Spinal cord (tissue), 10 donors: ENCODE measurements at places on chromosomes 2 and 18.
A peak's percentile ranks its signal among the peaks of the same experiment; 100 is the strongest.

DNA sequence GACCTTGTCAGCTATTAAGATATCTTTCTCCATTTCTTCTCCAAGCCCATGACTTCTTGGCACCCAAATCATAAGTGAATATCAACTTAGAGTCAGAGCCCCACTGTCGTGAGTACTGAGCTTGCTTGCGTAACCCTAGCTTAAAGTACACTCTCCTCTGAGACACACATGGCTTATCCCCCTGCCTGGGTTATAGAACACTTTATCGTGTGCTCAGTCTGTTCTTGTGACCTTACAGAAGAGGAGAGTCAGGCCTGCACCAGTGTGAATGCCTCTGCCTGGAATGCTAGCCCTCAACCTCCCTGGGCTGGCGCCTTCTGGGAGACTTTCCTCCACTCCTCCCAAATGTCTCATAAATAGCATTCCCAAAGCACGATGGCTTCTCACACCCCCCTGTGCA lies 79.3 kb downstream of the CEP192 start:
- DNase-seq, result no peak

GRCh38 chr2:69618362-69618761 lies 25.2 kb downstream of the AAK1 start:
- DNase-seq, result no peak

- no peak for DNase-seq
Observed at GRCh38 chr2:113068706-113069485, 1.1 kb downstream of the IL1F10 start.

GRCh38 chr2:194819367-194819766 lies 837.7 kb upstream of the SLC39A10 start:
- peak; percentile 2 for DNase-seq

DNA sequence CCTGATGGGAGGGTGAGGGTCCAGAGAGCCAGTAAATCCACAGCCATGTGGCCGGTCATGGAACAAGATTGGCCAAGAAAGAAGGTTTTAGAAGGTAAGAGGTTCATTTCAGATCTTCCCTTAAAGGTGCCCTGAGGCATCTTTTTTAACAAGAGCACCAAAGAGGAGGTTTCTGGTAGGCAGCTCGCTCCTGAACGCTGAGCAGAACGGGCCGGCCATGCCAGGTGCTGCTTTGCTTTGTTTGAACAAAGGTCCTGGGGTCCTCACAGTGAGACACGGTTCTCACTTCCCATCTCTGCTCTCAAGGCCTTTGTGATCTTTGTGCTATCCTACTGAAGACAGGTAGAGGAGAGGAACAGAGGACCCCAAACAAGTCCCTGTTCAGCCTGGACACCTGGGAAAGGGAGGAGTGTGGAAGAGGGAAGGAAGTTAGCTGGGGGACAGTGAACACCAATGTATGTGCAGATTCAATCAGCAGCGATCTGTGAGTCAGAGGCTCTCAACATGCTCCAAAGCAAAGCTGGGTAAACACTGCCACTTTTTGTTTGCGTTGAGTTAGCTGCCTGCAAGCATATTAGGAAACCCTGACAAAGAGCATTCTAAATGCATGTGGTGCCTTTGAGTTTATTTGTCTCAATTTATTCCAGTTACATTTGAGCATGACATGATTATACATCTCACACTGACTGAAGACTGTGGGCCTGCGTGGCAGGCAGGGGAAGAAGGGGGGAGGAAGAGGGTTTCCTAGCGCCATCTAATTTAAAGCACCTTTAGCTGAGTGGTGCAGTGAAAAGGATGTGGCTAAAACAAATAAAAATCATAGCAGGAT lies 102.4 kb downstream of the ASB1 start:
- no peak for DNase-seq

DNA sequence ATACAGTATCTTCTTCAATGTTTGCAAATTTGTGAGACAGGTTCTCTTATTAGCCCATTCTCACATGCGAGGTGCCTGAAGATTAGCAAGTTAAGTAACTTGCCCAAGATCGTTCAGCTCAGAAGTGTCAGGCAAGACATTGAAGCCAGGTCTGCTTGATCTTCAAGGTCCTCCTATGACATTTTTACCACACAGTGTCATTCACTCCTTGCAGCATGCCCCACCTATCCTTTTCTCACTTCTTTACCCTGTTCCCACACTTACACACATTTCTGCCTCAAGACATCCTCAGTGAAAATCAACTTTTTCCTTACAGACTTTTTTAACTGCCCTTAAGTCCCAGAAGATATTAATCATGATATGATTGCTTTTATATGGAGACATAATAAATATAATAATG lies 73.8 kb downstream of the SCN2A start:
- DNase-seq, result no peak

GRCh38 chr2:175418224-175418835 lies 236.8 kb upstream of the ATP5MC3 start:
- no peak for DNase-seq

DNA sequence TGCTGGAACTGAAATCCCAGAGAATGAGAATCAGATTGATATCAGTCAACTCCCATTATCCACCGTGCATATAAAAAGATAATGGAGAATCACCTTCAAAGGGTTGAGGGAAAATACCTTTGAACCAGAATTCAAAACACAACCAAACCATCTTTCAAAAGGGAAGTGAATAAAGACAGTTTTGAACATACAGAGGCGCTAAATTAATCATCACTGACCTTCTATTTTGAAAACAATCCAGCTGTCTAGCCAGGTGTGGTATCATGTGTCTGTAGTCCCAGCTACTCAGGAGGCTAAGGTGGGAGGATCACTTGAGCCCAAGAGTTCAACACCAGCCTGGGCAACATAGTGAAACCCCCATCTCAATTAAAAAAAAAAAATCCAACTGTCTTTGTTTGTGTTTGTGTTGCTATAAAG lies 63.6 kb downstream of the TRABD2A start:
- DNase-seq, result no peak

DNA sequence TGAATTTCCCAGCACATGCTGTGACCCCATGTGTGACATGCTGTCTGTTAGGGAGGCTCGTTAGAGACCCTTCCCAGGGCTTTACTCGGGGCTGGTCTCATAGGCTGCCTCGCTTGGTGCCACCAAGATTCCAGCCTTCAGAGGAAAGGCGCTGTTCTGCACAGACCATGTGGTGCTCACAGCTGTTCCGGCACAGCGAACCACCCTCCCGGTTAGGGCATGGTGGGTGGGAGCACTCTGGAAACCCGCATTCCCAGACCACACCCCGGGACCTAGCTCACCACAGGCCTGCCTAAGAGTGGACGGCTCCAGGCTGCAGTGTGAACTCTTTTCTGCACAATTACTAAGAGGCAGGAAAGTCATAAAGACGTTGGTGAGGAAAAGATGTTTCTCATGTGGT lies 112.0 kb downstream of the MBP start:
- no peak for DNase-seq

- DNase-seq, result no peak
Observed at GRCh38 chr2:220837226-220837625, 734.9 kb downstream of the EPHA4 start.

DNA sequence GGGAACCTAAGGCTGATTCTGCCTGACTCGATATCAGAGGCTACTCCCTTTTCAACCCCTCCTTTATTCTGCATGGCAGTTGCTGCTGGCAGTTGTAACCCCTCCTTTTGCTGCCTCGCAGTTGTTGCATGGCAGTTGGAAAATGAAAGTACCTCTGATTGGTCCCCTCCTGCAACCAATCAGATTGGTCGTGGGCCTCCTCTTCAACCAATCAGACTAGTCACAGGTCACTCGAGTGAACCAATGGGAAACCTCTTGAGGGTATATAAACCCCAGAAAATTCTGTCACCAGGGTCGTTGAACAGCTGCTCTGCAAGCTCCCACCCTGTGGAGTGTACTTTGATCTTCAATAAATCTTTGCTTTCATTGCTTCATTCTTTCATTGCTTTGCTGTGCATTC lies 294.3 kb upstream of the SLC8A1 start:
- no peak for DNase-seq

DNA sequence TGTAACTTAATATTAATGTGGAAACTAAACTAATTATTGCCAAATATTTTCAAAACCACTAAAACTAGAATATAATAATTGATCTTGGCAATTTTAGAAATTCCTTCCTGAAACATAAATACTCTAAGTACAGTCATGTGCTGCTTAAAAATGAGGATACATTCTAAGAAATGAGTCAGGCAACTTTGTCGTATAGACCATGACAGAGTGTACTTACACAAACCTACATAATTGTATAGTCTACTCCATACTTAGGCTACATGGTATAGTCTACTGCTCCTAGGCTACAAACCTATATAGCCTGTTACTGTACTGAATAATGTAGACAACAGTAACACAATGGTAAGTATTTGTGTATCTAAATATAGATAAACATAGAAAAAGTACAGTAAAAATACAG lies 27.6 kb downstream of the FEZ2 start:
- DNase-seq, result no peak

DNA sequence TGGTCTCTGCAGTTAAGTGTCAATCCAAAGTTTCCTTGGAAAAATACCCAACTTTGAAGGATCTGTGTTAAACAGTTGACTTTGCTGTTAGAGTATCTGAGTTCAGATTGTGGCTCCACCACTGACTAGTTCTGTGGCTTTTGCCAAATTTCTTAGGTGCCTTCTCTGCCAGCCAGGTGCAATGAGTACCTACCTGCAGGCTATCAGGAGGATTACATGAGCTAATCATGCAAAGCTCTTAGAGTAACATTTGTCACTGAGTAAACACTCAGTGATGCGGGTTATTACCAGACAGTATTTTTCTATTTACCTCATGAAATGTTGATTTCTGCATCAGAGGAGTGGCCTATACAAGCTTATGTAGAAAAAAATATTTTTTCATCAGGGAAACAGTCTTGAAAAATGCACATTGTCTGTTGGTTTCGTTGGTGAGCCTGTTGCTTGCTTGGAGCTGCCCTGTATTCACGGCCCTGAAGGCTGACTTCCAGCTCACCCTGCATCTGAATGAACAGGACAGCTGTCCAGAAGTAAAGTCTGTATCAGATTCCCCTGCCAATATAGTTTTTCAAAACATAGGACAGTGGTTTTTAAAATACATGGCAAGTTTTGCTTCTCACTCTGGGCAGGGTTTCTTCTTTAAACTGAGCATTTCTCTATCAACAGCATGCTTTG lies 235.1 kb downstream of the CDCA7 start:
- no peak for DNase-seq

GRCh38 chr2:117056376-117056748 lies 758.1 kb upstream of the DDX18 start:
- no peak for DNase-seq

- DNase-seq, result peak; percentile 85
Observed at GRCh38 chr2:219335373-219335786, 2.8 kb upstream of the RESP18 start.

- DNase-seq, result no peak
Observed at GRCh38 chr18:67735506-67735905, 219.0 kb upstream of the DSEL start.

DNA sequence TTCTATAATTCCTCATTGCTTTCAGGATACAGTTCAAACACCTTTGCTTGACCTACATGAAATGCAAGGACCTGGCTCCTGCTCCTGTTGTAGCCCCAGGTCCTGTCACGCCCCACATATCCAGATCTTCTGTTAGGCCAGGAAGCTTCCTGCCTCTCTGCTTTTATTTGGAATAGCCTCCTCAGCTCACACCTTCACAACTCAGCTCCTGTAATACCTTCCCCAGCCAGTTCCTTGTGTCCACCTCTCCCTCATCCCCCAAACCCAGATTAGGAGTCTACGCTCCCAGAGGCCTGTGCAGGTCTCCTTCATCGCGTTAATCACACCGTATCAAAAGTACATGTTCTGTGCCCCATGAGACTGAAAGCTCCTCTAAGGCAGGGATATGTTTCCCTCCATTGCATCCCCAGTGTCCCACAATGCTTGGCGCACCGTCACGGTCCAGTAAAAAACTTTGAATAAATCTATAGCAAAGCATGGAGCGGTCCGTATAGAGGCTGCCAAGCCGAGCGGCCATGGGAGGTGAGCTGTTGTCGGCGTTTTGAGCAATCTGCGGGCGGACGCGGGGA lies 371 bp downstream of the MDH1B start:
- no peak for DNase-seq

GRCh38 chr2:129821445-129821844 lies 158.0 kb upstream of the RAB6C start:
- DNase-seq, result no peak

- DNase-seq, result no peak
Observed at GRCh38 chr2:36277881-36278523, 77.6 kb upstream of the CRIM1 start.

DNA sequence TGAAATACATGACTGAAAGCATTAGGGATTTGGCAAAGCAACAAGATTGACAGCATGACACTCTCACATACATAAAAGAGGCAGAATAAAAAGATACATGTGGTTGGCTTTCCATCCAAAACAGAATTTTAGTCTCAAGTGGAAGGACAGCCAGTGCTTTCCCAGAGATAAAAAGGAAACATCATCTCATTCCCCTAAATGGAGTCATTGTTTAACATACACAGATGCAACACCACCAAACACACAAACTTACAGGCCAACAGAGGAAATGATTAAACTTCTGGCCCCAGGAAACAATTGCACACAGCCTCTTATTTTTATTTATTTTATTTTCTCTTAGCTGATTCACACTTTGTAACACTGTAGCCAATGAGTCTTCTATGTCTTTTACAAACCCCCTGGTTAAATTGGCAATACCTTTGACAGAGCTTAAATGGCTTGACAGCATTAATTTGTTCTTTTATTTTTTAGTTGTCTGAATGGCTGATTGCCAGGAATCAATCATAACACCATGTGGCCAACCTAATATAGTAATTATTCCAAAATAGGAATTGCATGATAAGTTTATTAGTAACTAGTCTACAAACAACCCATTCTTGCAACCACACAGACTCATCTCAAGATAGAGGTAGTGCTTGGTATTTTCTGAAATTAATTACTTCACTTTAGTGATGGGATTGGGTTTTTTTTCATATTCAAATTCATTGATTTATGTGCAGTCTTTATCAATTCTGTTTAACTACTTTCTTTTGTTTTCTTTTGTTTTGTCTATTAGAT lies 190.5 kb downstream of the RND3 start:
- DNase-seq, result peak; percentile 74

GRCh38 chr2:152022090-152022489 lies 76.8 kb downstream of the CACNB4 start:
- DNase-seq, result no peak

DNA sequence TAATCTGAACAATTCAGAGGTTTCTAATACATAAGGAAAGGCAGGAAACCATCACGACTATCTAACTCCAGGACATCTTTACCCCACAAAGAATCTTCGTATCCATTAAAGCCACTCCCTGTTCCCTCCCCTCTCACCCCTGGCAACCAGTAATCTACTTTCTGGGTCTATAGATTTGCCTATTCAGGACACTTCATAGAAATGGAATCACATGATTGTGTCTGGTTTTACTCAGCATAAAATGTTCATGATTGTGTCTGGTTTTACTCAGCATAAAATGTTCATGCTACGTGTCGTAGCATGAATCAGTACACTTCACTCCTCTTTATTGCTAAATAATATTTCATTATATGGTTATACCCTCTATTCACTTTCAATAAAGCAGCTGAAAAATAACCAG lies 11.6 kb downstream of the FECH start:
- DNase-seq, result no peak

- DNase-seq, result no peak
Observed at GRCh38 chr18:2644535-2644934, 11.0 kb upstream of the SMCHD1 start.

GRCh38 chr2:223736488-223736887 lies 100.9 kb downstream of the AP1S3 start:
- DNase-seq, result no peak

- no peak for DNase-seq
Observed at GRCh38 chr2:232505856-232506255, 14.3 kb upstream of the PRSS56 start.

GRCh38 chr2:231666171-231667095 lies 41.9 kb upstream of the PTMA start:
- DNase-seq, result no peak

GRCh38 chr18:48798334-48799245 lies 152.2 kb downstream of the SMAD7 start:
- no peak for DNase-seq
